ENCODE measurements at places on chromosomes 4 and X.

DNA sequence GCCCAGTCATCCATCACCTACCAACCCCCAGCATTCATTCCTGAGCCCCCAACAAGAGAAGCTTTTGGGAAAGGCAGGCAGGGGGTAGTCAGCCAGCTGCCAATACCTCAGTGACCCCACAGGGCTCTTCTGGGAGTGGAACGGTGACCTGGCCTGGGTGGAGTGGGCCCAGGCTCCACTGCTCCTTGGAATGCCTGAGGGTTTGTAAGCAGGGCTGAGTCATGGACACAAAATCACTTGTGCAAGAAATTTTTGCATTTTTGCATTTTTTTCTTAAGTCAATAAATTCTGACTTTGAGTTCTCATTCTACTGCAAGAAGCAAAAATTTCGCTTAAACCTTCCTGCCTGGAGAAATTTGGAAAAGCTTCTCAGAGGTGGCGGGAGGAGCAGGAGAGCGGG is 18.5 kb downstream of the SORCS2 start:
- peak; percentile 89 for DNase-seq

GRCh38 chrX:48590203-48591103 is 6.8 kb upstream of the WDR13 start:
- DNase-seq = peak; percentile 0

DNA sequence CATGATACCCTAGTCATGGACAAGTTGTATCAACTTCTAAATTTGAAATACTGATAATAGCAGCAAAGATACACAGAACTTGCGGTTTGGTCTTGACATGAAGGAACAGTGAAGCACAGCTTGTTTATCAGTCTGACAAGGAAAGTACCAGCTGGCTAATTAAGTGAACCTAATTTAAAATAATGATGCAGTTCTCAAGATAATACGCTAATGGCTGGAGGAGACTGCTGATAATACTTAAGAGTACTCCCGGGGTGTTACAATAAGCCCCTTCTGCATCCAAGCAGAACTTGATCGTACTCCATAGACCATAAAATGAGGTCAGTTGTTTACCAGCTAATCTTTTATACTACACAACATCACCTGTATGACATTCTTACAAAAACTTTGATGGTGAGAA is 697.5 kb downstream of the FSTL5 start:
- DNase-seq = no peak

- no peak for DNase-seq
Observed at GRCh38 chrX:38860106-38861013, 59.1 kb downstream of the MID1IP1 start.

DNA sequence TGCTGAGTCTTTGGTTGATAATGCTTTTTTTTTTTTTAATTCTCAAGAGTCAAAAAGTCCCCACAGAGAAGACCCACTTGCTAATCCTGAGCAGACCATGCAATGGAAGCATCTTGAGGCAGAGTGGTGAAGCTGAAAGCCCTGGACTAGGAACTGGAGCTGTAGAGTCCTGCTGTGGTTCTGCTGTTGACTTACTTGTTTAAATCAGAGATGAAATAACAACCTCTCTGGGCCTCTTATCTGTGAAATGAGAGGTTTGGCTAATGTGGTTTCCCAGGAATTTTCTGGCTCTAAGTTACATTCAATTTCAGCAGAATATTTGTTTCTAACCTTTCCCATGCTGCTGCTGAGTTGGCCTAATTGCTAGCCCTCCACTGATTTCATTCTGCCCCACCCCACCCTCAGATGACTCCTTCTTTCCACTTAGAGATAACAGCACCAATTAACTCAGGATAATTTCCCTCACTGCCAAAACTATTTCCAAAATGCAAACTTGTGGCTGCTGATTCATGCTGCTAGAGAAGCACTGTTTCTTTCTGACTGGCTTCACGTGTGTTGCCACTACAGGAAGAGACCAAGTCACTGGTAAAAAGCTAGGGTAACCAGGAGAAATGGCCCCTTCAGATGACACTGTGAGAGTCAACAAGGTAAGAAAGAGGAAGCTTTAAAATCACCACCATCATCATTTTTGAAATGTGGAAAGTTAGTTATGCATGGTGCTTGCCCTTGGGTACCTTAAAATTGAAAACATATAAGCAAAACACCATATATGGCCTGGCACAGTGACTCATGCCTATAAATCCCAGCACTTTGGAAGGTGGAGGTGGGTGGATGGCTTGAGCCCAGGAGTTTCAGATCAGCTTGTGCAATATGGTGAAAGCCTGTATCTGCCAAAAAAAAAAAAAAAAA is 326.4 kb downstream of the DCHS2 start:
- DNase-seq = peak; percentile 89

GRCh38 chrX:18707426-18708049 is at the start of gene PPEF1:
TSS of gene PPEF1 (plus strand) at chrX:18707645. CDS start at chrX:18707781, 136 bp downstream.
- peak; percentile 15 for DNase-seq

- DNase-seq = peak; percentile 78
Observed at GRCh38 chrX:47200385-47201150, 6.9 kb downstream of the UBA1 start.

DNA sequence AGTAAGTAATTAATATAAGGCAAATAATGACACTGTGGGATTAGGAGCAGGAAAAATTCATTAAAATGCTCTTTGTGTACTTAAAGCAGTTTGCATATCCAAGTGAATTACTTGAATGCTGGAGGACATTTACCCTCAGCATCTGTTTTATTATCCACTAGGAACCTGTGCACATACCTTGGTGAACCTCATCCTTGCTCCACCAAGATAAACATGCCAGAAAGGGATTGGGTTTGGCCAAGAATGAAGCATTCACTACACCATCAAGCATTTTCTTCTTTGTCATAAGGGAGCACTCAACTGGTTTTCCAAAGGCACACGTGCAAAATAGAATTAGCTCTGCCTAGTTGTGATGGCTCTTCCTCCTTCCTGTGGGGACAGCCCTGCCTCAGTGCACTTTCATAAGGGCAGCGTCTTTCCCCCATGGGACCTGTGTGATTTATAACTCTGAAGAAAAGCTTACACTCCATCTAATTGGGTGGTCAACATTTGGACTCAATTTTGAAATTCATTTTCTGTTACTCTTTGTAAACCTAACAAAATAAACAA is 291.7 kb downstream of the USP46 start:
- DNase-seq = no peak

DNA sequence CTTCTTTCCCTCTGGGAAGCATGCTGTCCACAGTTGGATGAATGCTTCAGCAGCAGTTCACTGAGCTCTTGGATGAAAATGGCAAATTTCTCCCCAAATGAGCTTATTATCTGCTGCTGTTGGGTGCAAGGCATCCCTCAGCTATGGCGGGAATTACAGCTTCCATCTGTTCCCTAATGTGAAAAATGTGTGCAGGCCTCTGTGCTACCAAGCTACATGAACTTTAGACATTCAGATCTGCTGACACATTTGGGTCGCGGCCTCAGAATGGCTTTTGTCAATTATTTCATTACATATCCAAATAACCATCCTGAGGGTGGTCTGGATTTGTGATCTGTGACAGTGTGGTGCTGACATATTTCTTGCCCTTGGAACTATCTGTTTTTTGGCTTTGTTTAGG is 119.5 kb upstream of the SCML1 start:
- DNase-seq = peak; percentile 23

DNA sequence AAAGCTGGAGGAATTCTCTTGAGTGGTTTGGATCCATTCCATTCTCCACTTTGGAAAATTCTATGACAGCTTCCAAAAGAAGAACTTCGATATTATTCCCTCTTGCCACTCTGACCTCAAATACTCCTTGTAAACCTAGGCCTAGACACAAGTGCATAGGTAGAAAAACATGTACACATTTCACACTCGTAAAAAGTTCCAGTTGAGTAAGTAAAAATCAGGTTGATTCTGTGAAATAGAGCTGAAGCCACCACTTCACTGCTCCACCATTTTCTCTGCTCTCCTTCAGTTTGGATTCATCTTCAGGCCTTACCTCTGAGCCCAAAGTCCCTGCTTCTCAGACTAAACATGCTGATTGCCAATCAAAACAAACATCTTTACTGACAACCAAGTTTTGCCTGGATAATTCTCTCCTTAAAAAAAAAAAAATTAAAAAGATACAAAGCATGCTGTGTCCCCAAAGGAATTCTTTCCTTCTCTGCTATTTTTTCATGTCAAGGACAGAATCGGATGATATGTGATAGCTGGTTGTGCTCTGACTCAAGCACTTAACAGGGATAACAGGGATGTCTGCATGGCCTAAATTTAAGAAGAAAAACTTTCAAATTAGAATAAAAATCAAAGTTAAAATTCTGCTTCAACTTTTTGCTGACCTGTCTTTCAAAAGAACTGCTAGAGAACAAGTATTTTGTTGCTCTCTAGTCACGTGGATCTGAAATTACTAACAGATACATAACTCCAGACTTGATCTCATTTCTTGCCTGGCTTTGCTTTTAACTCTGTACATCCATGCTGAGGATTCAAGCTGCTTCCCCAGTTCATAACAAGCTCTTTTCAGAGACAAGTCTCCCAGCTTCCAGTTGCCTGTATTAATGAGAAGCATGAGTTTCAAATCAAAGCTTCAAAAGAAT is 420.9 kb upstream of the INTU start:
- DNase-seq = no peak

- DNase-seq = no peak
Observed at GRCh38 chrX:153902385-153902784, 2.1 kb upstream of the AVPR2 start.

- DNase-seq = no peak
Observed at GRCh38 chr4:20612313-20612712, 87.9 kb upstream of the PACRGL start.

DNA sequence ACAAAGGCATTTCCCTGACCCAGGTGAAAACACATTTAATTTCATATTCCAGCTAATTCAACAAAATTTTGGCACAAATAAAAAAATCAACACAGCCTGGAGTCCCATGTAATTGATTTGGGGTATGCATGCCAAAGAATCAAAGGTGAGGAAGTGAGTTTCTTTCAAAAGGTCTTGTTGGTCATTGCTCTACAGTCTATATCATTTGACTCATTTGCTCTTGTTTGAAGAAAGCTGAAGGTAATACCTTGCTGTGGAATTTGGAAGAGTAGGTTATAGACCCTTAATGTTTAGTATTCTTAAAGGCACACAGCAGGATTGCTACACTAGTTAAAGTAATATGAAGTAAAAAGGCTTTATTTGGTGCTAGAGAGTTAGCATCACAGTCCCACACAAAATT is 25.4 kb downstream of the COL4A6 start:
- no peak for DNase-seq

DNA sequence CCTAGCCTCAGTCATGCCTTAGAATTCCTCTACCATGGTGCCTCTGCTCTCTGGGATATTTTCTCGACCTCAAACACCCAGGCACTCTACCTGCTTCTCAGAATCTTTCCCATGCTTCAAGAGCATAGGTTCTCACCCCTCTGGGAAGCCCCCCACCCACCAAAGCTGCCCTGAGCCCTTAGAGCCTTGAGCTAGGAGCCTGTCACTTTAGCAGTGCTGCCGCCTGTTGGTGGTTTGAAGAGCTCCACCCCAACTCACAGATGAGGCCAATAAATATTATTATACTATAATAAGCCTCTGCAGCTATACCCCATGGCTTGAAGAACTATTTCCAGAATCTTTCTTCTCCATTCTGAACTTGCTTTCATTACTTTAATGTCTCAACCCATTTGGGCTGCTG is 109.7 kb downstream of the RTL5 start:
- no peak for DNase-seq

DNA sequence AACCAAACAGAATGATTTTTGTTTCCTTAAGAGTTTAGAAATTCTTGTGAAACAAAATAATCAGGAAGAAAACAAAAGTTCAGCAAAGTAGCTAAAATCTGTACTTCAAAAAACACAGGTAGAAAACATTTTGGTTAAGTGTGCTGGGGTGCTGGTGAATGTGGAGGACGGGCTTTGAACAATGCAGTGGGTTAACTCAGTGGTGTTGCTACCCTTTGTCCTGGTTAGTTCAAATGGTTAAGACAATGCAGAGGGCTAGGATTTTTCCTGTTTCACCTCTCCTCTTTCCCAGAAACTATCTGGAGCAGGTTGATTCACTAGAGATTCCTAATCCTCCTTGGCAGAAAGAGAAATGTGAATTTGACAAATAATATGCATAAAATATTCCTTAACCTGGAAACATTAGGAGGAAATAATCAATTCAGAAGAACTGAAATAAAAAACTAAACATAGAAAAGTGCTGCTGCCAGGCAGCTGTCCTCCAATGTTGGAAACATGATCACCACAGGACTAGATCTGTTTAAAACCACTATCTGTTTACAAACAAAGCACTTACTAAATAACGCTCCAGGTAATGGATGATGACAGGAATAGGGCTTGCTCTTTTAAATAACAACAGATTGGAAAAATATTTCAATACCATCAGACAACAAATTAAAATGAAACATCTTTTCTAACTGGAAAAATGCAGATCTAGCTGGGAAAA is 148.9 kb downstream of the MAML3 start:
- no peak for DNase-seq

DNA sequence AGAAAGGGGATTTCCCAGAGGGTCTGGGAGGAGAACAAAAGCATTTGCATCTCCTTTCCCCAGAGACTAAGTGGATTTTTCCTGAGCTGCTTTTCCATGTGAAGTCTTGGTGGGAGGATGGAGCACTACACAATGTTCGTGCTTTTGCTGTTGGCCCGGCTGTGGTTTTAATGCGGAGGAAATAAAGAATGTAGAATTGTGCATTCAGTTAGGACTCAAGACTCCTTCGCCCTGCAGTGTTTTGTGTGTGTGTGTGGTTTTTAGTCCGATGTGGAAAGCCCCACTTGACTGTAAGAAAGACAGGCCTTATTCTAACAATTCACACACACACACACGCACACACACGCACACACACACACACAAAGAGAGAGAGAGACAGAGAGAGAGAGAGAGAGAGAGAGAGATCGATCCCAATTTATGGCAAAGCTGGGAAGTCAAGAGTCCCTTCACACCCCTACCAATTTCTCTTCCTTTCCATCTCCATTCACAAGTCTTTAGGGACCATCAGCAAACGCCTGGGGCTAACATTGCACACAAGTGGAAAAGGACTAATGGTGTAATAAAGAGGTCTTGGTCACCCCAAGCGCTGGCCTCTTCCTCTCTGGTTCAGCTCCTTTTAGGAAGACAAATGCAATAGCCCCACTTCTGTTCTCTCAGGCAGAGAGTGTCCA is 44.2 kb downstream of the CLDN34 start:
- DNase-seq = no peak

DNA sequence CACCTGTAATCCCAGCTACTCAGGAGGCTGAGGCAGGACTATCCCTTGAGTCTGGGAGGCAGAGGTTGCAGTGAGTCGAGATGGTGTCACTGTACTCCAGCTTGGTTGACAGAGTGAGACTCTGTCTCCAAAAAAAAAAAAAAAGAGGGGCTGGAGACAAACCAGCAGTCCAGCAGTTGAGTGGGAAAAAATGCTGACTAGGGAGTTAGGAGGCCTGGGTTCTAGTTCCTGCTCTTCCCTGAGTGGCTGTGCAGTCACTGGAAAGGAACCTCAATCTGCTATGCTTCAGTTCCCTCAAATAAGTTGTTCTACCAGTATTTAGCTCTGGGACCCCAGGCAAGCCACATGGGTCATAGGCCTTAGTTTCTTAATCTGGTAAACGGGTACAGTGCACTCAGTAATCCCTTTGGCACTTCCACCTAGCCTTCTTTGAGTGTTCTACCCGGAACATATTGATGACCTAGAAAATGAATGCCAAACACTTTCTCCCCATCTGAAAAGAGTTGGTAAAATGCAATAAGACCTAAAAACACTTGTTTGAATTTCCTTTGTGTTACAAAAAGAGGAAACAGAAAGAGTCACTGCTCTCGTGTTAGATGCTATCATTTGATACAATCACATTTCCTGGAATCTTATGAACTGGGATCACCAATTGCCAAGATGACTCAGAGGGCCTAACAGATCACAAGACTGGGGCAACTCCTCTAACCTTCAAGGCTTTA is 99.3 kb upstream of the EGFL6 start:
- peak; percentile 24 for DNase-seq

GRCh38 chrX:31272472-31272775 is 200.6 kb upstream of the FTHL17 start:
- DNase-seq = no peak

Measured in AG20443 (cell line).